ENCODE measurements at places on chromosomes 6 and 20.

DNA sequence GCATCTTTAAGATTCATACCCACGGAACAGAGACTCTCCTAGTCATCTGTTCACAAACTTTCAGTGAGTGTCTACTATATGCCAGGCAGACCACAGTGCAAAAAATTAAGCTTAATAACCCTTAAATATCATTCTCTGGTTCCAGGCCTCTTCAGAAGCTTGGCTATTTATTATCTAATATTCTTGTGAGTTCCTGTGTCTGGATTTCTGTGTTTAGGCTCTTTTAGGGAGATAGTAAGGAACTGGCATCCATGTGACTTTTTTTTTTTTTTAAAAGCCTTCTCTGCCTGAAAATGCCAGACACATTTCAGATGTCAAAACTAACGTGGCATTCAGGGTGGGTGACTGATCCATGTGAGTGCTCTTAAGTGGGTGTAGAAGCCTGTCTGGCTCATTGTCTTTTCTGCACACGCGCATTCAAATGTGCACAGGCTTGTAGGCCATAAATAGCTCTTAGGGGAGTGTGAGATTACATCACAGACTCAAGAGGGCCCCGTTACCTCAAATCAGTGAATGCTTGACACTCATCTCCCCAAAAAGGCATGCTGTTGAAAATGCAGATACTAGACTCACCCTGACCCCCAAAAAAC, 141.9 kb downstream of the GMPR start:
- no peak for DNase-seq

- no peak for DNase-seq
Observed at GRCh38 chr20:47529840-47530239, 28.2 kb downstream of the NCOA3 start.

- no peak for DNase-seq
Observed at GRCh38 chr6:8993111-8993510, 557.8 kb upstream of the SLC35B3 start.

DNA sequence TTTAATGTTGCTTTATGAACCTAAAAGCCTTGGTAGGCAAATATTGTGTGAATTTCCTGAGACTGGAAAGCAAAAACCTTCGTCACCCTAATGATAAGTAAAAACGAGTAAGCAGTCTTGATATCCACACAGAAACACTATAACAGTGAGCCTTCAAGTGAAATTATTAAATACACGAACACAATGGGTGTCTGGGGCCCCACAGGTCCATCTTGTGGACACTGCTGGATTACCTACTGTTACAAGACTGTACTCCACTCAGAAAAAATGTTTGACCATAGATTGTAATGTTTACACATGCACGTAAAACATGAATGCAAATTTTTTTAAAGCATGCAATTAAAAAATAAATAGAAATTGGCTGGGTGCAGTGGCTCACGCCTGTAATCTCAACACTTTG, 466.9 kb downstream of the CD83 start:
- DNase-seq, result no peak

GRCh38 chr6:83221889-83222479, 28.8 kb downstream of the RWDD2A start:
- DNase-seq, result no peak

GRCh38 chr6:73556836-73557235, 36.0 kb upstream of the EEF1A1 start:
- no peak for DNase-seq

GRCh38 chr20:2659547-2659946, 4.5 kb downstream of the IDH3B start:
- no peak for DNase-seq

GRCh38 chr6:13059026-13059425, 269.3 kb downstream of the TBC1D7 start:
- no peak for DNase-seq

- DNase-seq, result no peak
Observed at GRCh38 chr6:139841794-139842215, 467.4 kb upstream of the CITED2 start.

GRCh38 chr6:149921361-149921760, 1.6 kb downstream of the RAET1G start:
- no peak for DNase-seq

- DNase-seq, result no peak
Observed at GRCh38 chr6:165920896-165921671, 246.6 kb downstream of the TBXT start.
